ENCODE measurements at places on chromosomes 12 and 14.

- DNase-seq, result no peak
Observed at GRCh38 chr12:70617450-70617849, 19.8 kb downstream of the PTPRB start.

GRCh38 chr12:120223458-120224303 lies 22.8 kb upstream of the RPLP0 start:
- DNase-seq, result no peak

DNA sequence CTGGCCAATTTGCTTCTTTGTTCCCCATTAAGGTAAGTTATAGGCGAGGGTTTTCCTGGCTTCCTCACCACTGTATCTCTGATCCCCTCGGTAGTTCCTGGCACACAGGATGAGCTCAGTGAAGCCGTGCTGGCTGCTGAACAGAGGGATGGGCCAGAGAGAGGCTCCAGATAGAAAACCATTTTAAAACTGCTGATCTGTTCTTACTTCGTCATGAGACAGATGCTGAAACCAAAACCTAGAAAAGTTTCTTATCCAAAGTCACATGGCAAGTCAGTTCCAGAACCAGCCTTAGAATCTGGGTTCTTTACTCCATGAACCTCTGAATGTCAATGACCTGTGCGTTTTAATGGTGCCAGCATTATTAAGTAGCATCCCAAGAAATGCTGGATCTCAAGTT lies 76.3 kb upstream of the RIN3 start:
- no peak for DNase-seq

GRCh38 chr14:71089971-71090370 lies 182.7 kb downstream of the PCNX1 start:
- DNase-seq, result no peak

DNA sequence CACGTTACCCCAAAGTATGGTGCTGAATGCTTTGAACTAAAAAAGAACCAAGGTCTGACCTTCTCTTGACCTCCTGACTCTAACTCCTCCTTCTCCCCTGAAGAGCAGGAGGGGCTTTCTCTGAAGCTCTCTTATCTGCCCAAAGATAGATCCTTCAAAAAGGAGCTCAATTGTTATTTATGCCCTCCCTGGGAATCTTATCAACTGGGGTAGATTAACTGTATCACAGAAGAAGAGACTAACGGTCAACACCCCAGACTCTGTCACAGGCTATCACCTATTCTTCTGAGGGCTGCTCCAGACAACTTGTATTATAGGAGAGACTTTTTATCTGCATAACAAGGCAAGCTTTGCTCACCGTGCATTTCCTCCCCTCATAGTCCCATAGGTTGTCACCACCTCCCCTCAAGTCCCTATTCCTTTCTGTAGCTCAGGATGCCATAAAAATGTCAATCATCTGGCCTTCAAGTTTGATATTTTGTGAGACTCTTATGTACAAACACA lies 86.6 kb downstream of the PAPLN start:
- no peak for DNase-seq
